ENCODE measurements at places on chromosomes 2 and 18.

GRCh38 chr2:170276056-170276455, 98.1 kb downstream of the MYO3B start:
- DNase-seq, result no peak

- DNase-seq, result no peak
Observed at GRCh38 chr2:194455358-194455757, 1201.7 kb upstream of the SLC39A10 start.

DNA sequence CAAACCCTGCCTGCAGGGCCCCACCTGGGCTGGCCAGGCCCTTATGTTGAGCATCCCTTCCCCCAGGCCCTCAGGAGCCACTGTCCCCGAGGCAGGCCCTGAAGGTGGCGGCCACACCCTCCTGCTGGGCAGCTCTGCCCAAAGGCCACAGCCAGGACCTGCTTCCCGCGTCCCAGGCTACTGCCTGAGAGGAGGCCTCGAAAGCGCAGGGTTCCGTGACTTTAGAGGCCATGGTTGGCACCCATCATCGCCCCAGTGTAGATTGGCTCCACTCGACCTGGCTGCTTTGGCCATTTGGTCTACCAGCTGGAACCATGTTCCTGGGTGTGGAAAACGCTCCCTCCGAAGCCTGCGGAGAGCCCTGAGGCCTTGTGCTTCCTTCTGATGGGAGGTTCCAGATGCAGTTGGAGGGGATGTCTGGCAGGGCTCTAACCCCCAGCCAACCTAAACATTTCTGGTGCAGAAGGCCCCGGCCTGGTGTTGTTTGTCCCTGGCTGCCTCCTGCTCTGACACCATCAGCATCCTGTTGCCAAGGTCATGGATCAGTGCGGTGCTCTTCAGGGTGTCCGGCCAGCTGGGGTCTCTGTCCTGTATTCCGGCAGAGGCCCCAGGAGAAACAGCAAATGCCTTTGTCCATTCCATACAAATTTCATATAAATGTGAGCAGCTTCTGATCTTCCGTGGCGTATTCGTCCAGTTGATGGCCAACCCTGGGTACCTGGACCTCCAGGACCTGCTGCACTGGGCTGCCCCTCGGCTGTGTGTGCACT, 14.7 kb downstream of the CAPN10 start:
- DNase-seq, result no peak

GRCh38 chr2:233063976-233064411, 3.9 kb downstream of the INPP5D start:
- no peak for DNase-seq

DNA sequence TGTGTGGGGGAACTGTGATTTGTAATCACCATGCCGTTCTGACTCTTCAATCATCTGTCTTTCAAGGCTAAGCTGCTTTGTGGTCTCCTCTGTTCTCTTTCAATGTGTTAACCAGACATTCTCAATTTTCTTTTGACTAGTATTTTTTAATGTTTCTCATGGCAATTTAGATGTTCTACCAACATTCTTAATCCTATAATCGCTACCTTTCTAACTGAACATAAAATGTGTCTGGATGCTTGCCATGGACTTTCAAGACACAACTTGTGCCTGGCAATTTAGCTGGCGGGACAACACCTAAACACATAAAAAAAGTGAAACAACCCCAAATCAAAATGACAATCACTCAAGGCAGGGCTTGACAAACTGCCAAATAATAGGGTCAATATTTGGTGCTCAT, 135.0 kb upstream of the ACKR3 start:
- no peak for DNase-seq

- no peak for DNase-seq
Observed at GRCh38 chr2:211204456-211204855, 648.1 kb downstream of the CPS1 start.

- DNase-seq, result no peak
Observed at GRCh38 chr2:228841877-228842276, 429.2 kb downstream of the PID1 start.

- DNase-seq, result no peak
Observed at GRCh38 chr18:50633992-50634391, 74.1 kb downstream of the MAPK4 start.
